K562 (cell line): ENCODE measurements at places on chromosomes 2 and 18.

DNA sequence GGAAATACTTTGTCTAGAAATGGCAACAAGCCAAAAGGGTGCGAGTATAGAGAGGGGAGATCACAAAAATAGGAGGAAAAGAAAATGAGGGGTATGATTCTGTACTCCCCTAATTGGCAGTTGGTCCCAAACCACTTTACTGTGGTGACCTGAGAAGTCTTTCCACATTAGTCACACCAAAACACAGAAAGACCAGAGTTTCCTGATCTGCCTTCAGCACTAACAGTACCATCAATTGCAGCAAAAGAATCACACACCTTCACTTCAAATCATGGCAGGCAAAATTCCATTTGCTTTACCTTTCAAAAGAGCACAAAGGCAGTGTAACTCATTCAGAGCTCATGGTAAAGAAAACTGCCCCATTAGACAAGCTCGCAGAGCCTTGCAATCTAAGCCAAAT lies 86.8 kb downstream of the ALK start:
- DNase-seq = no peak

DNA sequence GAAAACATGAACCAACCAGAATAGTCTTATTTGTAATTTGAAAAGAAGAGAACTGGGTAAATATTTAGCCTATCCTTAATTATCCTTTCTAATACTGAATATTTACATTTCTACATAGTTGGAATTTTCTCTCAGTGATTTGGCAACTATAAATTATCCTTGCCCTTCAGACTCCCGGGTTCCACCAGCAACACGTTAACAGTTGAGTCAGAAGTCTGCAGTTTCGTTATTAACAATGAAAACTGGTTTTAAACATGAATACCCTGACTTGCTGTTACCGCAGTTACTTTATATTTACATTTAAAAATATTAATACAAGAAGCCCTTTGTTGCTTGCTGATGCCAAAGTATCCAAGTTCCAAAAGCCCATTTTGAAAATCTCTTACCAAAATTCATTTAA lies 673.0 kb downstream of the ARHGAP15 start:
- DNase-seq = no peak

- DNase-seq = peak; percentile 68
These were observed 106.4 kb downstream of the POLE4 start for GRCh38 chr2:75064691-75065396.

DNA sequence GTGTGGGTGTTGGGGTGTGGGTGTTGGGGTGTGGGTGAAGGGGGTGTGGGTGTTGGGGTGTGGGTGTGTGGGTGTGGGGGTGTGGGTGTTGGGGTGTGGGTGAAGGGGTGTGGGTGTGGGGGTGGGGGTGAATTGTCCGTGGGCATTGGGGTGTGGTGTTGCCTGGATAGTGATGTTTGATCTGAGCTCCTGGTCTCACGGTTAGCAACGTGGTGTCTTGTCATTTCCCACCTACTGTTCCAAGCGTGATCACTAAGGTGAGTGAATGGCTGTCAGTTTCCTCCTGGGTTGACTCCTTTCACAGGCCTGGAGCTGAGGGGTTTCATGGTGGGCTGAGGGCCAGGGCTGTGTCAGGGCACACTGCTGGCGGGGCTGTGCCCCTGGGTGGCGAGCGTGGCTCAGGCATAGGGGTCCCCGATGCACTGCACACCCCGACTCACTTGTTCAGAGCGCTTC lies 27.2 kb downstream of the RTP5 start:
- DNase-seq = no peak

DNA sequence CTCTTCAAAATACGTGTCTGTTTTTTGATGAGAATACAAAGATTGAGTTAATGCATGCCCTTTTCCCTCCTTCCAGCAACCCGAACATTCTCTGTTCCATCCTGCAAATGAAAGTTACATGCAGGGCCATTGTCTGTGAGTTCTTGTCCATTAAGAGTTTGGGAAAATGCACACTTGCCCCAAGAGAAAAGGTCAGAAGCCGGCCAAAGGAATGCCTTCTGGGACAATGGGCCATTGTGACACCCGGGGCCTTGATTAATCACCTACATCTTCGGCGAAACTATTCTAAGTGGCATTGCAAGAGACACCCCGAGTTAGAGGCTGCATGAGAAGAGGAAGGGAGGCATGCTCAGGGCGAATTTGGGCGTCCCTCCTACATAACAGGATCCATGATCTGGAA lies 73.7 kb upstream of the COPS8 start:
- no peak for DNase-seq

GRCh38 chr2:16216558-16216945 lies 276.2 kb downstream of the MYCN start:
- no peak for DNase-seq

DNA sequence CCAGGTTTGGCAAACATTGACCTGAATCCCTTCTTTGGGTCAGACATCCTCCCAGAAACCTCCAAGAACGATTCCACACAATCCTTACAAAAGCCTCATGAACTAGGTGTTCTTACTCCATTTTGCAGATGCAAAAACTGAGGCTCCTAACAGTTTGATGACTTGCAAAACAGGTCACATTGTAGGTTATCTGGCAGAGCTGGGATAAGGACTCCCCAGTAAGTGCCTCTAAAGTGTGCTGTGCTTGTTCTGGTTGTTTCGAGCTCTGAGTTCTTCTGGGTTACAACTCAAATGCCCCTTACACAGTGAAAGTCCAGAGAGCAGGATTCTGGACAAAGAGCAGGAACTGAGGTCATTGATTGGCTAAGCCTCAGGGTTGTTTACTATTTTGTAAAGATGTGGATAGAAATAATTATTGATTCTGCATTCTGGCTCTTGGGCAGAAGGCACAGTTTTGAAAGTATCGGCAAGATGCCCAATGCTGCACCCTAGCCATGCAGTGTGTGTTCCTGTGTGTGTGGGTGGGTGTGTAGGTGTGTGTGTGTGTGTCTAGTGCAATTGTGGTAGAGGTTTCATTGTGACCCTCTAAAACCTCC lies 17.0 kb upstream of the IGFBP2 start:
- no peak for DNase-seq

GRCh38 chr2:126858991-126859390 lies 39.7 kb upstream of the TEX51 start:
- no peak for DNase-seq

- DNase-seq = peak; percentile 23
These were observed 207.0 kb upstream of the RAB12 start for GRCh38 chr18:8402237-8402636.

GRCh38 chr2:61091485-61091884 lies 25.8 kb downstream of the SANBR start:
- no peak for DNase-seq

GRCh38 chr2:46815121-46815802 lies 100.3 kb downstream of the MCFD2 start:
- peak; percentile 40 for DNase-seq

DNA sequence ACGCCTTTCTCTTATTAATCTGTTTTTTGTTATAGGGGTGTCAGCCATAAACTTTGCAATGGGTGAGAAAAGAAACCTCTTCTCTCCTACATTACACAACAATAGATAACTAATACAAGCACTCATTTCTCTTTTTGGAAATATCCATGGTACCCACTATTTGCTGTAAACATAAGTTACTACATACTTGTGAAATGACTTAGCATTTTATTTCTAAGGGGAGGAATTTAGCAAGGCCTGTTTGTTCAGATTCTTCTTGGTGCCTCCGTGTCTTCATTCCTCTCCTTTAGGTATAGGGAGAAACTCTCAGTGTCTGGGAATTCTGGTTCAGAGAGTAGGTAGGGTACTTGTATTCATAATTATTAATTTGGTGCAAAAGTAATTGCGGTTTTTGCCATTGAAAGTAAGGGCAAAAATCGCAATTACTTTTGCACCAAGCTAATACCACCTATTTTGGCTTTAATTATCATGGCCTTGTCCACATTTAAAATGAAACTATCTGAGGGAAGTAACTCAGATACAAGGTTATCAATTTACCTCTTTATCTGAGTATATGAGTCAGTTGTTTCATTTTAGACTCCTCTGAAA lies 134.8 kb downstream of the MREG start:
- no peak for DNase-seq

GRCh38 chr18:43180814-43181213 lies 65.3 kb upstream of the RIT2 start:
- no peak for DNase-seq

DNA sequence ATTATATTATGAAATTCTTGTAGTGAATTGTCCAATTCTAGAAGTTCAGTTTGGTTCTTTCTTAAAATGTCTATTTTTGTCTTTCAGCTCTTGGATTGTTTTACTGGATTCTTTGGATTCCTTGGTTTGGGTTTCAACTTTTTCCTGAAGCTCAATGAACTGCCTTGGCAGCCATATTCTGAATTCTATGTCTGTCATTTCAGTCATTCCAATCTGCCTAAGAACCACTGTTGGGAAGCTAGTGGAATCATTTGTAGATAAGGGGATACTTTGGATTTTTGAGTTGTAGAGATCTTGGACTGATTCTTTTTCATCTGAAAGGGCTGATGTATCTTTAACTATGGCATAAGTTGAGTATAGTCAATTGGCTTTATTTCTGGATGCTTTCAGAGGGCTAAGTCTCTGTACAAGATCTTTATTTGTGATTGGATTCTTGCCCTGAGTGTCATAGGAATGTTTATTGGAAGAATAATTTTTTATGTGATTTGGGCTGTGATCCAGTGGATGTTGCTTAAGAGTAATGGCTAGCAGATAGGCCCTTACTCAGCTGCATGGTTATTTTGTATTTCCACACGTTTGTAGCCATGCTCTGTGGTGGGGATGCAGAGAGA lies 42.3 kb downstream of the SERPINB7 start:
- no peak for DNase-seq

GRCh38 chr2:197168705-197169104 lies 141.9 kb downstream of the ANKRD44 start:
- peak; percentile 40 for DNase-seq

DNA sequence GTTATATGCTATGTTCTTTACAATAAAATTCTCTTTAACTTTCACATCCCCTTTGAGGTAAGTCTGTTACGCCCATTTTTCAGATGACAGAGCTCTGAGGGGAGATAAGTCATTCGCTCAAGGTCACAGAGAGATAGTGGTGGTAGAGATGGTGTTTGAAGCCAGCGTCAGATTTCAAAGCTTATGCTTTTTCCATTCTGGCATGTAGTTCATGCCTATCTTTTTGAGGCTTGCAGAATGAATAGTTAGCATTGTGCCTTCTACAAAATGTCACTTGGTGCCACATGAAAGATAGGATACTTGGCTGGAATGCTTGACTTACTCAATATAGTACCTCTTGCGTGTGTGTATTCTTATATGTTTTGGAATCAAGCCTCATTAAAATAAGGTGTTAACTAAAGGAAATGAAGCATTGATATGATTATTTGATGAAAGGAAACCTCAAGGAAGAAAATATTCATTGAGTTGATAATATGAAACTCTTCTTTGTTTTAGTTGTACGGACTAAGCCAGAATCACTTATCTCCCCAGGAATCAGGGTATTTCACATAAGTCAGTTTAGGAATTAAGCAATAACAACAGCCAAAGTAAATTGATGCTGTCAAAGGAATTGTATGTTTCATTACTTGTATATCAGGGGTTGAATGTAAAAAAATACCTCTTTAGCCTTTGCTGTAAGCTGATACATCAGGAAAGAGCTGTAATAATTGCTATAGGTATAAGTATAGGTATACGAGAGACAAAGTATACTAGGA lies 15.5 kb downstream of the SPATS2L start:
- no peak for DNase-seq

DNA sequence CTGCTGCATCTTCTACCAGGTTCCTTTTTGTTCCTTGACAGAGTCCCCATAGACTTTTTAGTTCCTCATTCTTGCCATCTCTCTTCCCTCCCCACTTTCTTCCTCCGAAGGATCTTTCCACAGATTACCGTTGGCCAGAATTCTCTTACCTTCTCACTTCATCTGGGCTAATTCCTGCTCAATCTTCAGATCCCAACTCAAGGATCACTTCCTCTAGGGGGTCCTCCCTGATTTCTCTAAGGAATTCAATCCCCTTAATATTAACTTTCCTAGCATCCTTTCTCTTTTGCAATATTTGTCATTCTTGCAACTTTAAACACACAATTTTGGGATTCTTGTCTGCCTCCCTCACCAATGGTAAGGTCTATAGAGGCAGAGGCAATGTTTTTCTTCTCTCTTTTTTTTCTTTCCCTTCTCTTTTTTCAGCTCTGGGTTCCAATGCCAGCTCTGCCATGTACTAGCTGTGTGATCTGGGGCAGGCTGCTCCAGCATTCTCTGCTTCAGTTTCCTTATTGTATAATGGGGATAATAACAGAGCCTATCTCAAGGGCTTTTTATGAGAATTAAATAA lies 5.4 kb upstream of the KCNE4 start:
- DNase-seq = no peak

DNA sequence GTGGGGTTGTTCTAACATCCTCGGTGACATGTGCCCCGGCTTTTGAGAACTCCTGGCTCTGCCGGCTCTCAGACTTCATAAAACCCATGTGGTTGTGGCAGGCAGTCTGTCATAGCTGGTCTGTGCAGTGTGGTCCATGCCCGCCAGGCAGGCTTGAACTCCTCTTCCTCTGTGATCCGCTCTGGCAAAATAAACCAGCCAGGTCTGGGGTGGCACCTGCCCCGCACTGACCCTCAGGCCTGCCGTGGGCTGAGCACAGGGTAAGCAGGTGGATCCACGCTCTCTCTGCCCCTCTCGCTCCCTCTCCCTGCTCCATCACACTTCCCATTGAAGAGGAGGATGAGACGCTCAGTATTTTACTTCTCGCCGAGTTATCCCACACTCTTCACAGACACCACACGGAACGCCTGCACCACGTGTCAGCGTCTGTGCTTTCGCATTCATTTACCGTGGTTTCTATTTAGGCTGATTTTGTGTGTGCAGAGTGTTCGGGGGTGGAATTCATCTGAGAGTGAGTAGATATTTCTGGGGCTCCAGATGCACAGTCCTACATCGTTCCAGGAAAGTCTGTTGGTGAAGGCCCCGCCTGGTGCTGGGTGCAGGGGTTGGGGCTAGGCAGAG lies 56.4 kb downstream of the RTP5 start:
- no peak for DNase-seq

DNA sequence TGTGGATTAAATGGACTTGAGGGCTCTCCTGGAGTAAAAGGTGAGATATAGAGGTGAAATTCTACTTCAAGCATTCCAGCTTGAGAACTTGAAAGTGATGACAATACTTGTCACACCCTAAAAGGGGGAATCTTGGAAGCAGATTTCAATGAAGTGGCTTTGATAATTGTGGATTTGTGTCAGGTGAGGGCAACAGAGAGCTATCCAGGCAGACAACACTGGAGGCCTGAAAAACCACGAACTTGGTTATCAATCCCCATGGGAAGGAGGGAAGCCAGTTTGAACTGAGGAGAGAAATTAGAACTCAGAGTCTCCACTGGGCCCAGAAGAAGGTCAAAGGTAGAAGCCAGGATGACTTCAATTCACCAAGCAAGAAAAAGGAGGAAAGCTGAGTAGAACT lies 263.9 kb downstream of the FIGN start:
- DNase-seq = no peak

- no peak for DNase-seq
These were observed 67.1 kb upstream of the CTDP1 start for GRCh38 chr18:79612291-79613108.

- no peak for DNase-seq
These were observed 64.7 kb downstream of the SEPTIN10 start for GRCh38 chr2:109549016-109549590.

DNA sequence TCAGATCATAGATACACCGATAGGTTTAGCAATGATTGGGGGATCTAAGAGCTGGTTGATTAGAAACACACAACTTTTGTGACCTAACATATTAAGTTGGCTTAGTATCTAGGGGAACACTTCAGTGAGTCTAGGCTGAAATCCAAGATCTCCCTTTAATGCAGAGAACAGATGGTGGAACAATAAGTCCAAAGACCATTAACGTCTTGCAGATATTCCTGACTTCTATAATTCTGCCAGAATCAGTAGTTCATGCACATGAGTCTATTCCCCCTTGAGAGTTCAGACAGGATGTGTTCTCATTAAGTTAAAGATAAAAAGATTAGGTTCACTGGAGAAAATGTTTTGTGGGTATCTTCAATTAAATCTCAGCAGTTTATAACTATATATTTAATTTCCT lies 506.5 kb downstream of the TSN start:
- DNase-seq = no peak
